ENCODE measurements at places on chromosomes 12 and 14. TPM values are rescaled to one million over a fixed set of nuclear protein-coding genes. Genes with fewer than 3 reads are reported as not detected.

The AICDA gene
- total RNA-seq, result not detected

The BATF gene
- total RNA-seq, result 1.0 TPM

The TTC6 gene
- 6.3 TPM for total RNA-seq

The IL22 gene
- not detected for total RNA-seq

The MLH3 gene
- total RNA-seq, result 3.5 TPM

The SLC6A12 gene
- total RNA-seq, result 0.13 TPM

The GLS2 gene
- 6.9 TPM for total RNA-seq

The AMHR2 gene
- not detected for total RNA-seq

The PROX2 gene
- not detected for total RNA-seq

The KRT3 gene
- not detected for total RNA-seq

The DPPA3 gene
- total RNA-seq, result not detected

The GNPTAB gene
- total RNA-seq, result 6.1 TPM

The OR6C74 gene
- total RNA-seq, result not detected

The CCDC198 gene
- total RNA-seq, result 15.0 TPM

The GPR65 gene
- not detected for total RNA-seq

The LRTM2 gene
- not detected for total RNA-seq

All from HT-29 (cell line).